ENCODE measurements at places on chromosomes 5 and 9.

DNA sequence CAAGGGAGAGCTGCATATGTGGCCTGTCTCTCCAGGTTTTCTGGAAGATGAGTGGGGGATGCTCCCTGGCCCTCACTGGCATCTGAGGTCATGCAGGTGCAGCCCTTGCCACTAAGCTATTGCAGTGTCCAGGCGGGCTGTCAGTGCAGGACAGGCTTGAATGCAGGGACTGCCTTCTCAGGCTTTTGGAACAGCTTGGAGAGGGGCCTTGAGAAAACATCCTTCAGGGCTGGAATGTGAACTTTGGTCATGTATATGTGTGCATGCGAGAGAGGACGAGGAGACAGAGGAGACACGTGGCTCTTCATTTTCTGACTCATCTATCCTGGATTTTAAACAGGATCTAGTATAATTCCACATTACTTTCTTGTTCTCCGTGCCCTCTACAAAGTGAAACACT, 90.3 kb downstream of the MACROH2A1 start:
- H3K4me1 ChIP-seq, result peaks cover 5% of the 10 kb centered on the region
- no peak for DNase-seq
- H3K27me3 ChIP-seq, result peaks cover 61% of the 10 kb centered on the region
- no peak overlapping the region for H3K27ac ChIP-seq

DNA sequence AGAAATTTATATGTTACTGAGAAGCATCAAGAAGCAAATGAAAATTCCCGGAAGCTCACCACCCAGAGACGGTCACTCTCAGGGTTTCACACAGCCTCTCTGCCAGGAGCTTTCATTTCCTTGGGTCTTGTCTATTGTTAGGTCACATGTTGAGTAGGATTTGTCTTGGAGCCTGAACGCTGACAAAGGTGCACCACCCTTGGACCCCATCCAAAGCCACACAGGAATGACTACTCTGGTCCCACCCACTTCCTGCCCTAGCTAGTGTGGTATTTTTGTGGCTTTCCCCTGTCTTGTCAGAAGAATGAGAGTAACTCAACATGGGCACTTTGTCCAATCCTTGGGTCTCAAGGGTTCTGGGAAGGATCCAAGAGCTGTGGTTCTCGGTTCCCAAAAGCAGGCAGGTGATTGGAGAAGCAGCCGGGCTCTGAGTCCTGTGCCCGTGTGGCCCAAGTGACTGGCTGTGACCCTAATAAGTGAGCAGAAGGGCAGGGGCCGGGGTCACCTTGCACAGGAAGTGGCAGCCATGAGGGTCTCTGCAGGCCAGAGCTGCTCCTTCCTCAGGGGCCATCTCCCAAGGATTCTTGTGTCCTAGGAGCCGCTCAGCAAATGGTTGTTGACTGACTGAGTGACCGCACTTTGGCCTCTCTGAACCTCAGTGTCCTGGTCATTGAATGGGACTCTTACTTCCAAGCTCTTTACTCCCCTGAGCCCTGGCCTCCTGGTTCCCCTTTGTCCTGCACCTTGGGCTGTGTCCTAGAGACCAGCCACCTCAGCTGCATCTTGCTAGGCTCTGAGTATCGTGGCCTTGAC, 6.9 kb downstream of the FGD3 start:
- H3K27me3 ChIP-seq, result no peaks in the 10 kb centered on the region
- H3K36me3 ChIP-seq, result peaks cover 5% of the 10 kb centered on the region
- H3K4me3 ChIP-seq, result peak overlapping the region; percentile 84
- peak; percentile 75 for DNase-seq

GRCh38 chr5:74355041-74355824, 285.3 kb downstream of the ENC1 start:
- no peak overlapping the region for H3K27ac ChIP-seq
- no peak overlapping the region for H3K4me3 ChIP-seq
- H3K4me1 ChIP-seq, result no peaks in the 10 kb centered on the region
- H3K27me3 ChIP-seq, result peaks cover 42% of the 10 kb centered on the region

DNA sequence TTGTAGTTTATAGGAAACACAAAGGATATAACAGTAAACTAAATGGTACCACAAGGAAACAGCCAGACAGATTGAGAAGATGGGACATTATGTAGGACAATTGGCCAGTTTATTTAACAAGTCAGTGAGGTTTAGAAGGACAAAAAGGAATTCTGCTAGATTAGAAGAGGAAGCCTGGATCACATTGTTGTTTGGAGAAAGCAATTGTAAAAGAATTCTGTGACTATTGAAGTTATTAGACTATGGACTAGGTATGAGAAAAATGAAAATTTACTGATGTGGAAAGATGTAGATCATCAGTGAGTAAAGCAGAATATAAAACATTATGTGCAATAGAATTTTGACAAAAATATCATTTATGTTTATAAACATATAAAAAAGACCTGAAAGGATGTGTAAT, 97.1 kb downstream of the CFAP95 start:
- DNase-seq, result no peak
- H3K36me3 ChIP-seq, result no peaks in the 10 kb centered on the region
- peaks cover 23% of the 10 kb centered on the region for H3K27me3 ChIP-seq

DNA sequence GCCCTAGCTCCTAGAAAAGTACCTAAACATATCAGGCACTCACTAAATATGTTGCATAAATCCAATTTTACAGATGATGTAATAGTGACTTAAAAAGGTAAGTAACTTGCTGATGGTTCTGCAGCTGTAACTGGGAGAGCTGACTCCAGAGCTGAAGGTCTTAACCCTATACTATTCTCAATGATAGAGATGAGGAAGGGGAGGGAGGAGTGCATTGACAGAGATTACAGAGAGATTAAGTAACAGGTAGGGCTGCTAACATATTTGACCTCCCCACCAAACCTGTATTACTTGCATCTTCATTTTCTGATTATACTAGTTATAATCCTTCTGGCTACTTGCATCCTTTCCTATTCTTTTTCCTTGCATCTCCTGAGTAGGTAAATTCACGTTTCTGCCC, 255.4 kb upstream of the EFNA5 start:
- H3K4me3 ChIP-seq, result no peak overlapping the region
- H3K27ac ChIP-seq, result no peak overlapping the region
- DNase-seq, result no peak
- no peaks in the 10 kb centered on the region for H3K27me3 ChIP-seq
- H3K36me3 ChIP-seq, result no peaks in the 10 kb centered on the region

DNA sequence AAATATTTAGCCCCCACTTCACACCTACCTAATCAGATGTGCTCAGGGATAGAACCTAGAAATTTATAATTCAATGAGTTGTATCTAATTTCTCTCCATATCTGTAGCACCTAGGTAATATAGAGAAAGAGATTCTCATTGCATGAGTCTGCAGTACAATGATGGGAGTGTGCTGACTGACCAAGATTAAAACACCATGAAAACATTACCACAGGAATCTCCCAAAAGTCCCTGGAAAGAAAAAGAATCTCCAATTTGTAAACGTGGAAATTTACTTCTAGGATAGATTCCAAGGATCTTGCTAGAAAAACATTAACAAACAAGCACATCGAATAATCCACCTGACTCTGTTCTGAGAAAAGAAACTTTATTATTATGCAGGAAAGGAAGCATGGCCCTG, 45.0 kb upstream of the DMRTA1 start:
- H3K4me1 ChIP-seq, result no peaks in the 10 kb centered on the region
- H3K36me3 ChIP-seq, result no peaks in the 10 kb centered on the region

Data from effector memory CD8-positive, alpha-beta T cell (primary cell).